Left lobe of liver (tissue), 2 donors: ENCODE measurements at places on chromosomes 12 and 14. TPM values are rescaled to one million over a fixed set of nuclear protein-coding genes. Genes with fewer than 3 reads are reported as not detected.

The GON7 gene
- 5.0 TPM for total RNA-seq

DNA sequence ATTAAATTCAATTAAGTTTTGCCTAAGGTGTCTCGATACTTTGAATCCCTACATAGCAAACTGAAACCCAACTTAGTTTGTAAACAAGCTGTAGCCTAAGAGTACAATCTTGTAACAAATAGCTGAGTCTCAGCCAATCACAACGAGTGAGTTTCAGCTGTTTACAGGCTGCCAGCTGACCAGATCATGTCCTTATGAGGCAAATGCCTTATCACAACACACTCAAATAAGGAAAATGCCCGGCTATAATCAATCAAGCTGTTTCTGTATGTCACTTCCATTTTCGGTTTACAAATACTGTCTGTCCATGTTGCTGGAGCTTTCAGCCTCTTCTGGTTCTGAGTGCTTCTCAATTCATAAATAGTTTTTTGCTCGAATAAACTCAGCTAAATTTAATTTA lies 943.8 kb downstream of the SLC16A7 start:
- DNase-seq: no peak

GRCh38 chr12:57715786-57716185 lies 21.9 kb downstream of the OS9 start:
- DNase-seq: no peak

- DNase-seq: no peak
Observed at GRCh38 chr14:92459030-92459949, 54.3 kb upstream of the RIN3 start.

The VCPKMT gene
- 3.8 TPM for total RNA-seq

DNA sequence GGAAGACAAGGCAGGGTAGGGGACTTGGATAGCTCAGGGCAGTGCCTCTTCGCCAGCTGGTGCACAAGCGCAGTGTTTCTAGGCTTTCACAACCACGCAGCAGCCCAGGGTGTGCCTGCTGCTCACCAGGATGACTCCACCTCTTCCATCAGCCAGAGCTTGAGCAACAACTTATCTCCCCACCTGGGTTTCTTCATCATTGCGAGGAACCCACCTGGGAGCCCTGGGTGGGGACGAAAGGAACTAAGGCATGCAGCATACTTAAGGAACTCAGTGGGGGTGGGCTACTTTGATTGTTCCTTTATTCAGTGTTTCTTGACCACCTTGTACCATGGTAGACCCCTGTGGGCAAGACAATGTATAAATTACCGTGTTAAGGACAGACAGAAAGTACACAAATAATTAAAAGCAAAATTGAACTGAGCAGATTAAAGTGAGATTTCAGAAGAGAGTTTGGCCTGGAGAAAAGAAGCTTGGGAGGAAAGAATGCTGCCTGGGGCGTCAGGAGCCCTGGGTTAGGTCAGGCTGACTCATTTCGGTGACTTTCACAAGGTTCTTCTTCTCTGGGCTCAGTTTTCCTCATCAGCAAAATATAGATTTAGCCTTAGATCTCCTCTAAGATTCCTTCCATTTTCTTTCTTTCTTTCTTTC lies 22.9 kb downstream of the KRT18 start:
- no peak for DNase-seq

The GALNT16 gene
- total RNA-seq: 1.1 TPM

- DNase-seq: peak; percentile 71
Observed at GRCh38 chr14:64736271-64737169, 32.3 kb downstream of the PLEKHG3 start.

DNA sequence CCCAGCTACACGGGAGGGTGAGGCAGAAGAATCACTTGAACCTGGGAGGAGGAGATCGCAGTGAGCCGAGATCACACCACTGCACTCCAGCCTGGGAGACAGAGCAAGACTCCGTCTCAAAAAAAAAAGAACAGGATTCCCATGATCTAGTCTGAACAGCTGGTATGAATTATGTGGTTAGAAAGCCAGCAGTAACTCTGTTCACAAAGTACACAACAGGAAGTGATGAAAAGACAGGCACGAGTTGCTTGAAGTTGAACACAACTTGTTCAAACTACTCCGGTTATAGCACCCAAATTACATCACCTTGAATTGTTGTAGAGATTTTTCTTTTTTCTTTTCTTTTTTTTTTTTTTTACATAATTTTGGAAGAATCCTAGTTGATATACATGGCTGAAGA lies 238.8 kb upstream of the RGS6 start:
- no peak for DNase-seq

GRCh38 chr12:76407710-76408109 lies 59.5 kb upstream of the BBS10 start:
- no peak for DNase-seq

DNA sequence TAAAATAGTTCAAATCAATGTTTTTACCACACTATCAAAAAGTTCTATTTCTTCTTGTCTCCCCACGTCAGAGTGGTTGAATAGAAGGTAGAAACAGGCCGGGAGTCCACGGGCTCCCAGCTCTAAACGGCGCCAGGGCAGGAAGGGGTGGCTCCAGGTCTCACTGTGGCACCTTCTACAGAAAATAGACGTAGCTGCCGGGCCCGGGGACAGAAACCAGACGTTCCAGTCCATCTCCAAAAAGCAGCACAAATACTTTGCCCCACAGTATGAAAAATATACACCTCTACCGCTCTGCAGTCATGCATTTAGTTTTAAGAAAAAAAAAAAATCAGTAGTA lies 30.9 kb downstream of the CCNK start:
- DNase-seq: no peak

DNA sequence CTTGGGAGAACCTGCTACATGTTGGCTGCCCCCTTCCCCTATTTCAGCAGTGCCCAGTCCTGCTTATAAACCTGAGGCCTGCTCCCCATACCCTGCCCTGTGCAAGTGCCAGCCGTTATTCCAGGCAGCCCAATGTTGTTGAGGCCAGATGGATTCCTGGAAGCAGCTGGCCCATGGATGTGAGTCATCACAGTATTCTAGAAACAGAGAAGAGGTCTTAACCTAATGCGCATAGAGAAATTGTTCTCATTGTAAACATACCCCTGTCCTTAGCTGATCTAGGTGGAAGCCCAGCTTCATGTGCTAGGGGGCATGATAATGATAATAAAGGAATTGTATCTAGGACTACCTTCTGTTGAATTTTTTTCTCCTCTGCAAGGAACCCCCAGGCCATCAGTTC lies 69.7 kb downstream of the TSPAN11 start:
- DNase-seq: no peak

The IKZF4 gene
- 2.3 TPM for total RNA-seq

The TMEM229B gene
- 0.93 TPM for total RNA-seq

- DNase-seq: no peak
Observed at GRCh38 chr12:49549735-49550692, 11.2 kb downstream of the KCNH3 start.

GRCh38 chr14:71737760-71738159 lies 194.5 kb upstream of the RGS6 start:
- no peak for DNase-seq

DNA sequence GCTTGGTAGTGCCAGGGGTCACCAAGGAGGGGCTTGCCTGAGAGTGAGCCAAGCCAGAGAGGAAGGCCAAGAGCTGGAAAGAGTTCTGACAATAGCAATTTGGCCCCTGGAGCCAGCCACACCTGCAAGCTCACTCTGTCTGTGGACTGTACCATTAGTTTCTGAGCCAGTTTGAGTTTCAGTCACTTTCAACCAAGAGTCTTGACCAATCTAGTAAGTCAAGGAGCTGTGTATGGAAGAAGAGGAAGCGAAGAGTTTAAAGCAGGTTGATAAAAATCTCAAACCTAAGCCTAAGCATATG lies 38.5 kb downstream of the NT5DC3 start:
- DNase-seq: no peak

DNA sequence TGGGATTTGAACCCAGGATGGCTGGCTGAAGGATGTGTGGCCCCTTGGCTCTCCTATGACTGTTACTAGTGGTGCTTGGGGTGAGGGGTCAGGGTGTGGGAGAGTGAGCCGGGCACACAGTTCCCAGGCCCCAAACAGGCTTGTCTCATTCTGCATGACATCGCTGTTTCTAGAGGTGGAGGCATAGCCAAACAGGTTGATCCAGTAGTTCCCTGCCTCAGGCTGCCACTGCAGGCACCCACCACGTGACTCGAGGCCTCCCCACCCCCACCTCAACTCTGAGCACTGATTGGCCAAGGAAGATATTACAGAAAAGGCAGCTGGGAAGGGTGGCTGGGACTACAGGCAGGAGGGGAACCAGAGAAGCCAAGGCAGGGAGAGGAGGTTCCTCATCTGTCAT lies 102.6 kb downstream of the NCOR2 start:
- no peak for DNase-seq

The RAD9B gene
- total RNA-seq: 0.25 TPM

- no peak for DNase-seq
Observed at GRCh38 chr12:92863251-92863650, 65.8 kb downstream of the EEA1 start.

- DNase-seq: no peak
Observed at GRCh38 chr12:44441155-44441554, 435.0 kb downstream of the NELL2 start.

The AQP6 gene
- 0.28 TPM for total RNA-seq

The ST8SIA1 gene
- not detected for total RNA-seq

The SLC17A8 gene
- total RNA-seq: 0.23 TPM

DNA sequence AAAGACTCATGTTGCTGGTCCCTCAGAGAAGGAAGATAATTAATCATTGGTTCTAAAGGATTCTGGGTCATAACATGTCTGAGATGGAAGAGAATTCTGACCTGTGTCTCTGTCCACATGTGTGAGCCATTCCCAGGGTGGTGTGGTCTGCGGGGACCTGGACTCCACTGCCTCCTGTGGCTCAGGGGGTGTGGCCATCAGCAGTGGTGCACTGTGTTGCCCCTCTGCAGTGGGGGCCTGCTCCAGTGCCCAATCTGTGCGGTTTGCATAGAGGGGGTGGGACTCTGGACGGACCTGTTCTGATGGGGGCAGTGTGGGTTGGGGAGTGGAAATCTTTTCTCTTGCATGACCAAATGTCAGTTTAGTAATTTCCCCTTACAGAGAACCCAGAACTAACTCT lies 13.5 kb downstream of the KRT85 start:
- DNase-seq: no peak

GRCh38 chr14:56562883-56563282 lies 16.7 kb upstream of the TMEM260 start:
- no peak for DNase-seq

The SERPINA1 gene
- total RNA-seq: 17,840 TPM

GRCh38 chr12:29414368-29414767 lies 33.4 kb upstream of the ERGIC2 start:
- no peak for DNase-seq

GRCh38 chr14:36771028-36771640 lies 109.5 kb downstream of the PAX9 start:
- no peak for DNase-seq

The EFS gene
- 0.68 TPM for total RNA-seq

- DNase-seq: no peak
Observed at GRCh38 chr12:53959314-53959713, 4.6 kb downstream of the HOXC12 start.

DNA sequence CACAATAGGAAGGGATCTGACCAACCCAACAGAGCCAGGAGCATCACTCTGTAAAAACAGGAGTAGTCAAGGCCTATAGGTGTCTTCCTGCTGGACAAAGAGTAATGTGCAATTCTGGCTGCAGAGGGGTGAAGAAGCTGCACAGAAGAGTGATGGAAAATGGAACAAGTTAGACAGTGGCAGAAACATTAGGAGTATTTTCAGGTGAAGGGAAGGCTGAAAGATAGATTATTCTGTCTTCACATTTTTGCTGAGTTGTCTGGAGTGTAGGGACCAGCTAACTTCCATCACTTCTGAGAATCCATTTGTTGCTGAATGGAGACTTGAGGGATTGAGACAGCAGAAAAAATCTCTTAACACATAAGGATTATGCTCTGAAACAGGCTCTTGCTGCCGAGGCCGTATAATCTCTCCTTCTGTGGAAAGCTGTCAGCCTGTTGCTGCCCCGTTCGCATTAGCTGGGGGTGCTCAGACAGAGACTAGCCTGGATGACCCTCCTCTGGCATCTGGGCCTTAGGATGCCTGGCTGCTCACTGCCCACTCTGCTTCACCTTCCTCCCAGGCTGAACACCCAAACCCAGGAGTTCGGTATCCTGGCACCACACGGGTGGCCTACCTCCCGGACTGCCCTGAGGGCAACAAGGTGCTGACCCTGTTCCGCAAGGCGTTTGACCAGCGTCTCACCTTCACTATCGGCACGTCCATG lies 3.1 kb upstream of the ARHGEF25 start:
- DNase-seq: no peak
